Right ventricle myocardium inferior (tissue), 1 donor: ENCODE measurements at places on chromosomes 7 and 10.

GRCh38 chr7:3762146-3762831 lies 461.2 kb downstream of the SDK1 start:
- no peak for DNase-seq

- no peak for DNase-seq
These were observed 643.6 kb downstream of the IPMK start for GRCh38 chr10:57624066-57624465.

GRCh38 chr10:125773687-125774543 lies 1.7 kb downstream of the MMP21 start:
- DNase-seq = no peak

GRCh38 chr10:13184730-13185514 lies 23.6 kb downstream of the MCM10 start:
- DNase-seq = no peak
